NCI-H82 (cell line): ENCODE measurements at places on chromosomes 2 and 18.

- peak; percentile 60 for DNase-seq
Measured at GRCh38 chr2:240916571-240917008, 10.5 kb downstream of the CROCC2 start.

GRCh38 chr2:134008837-134009236, 245.0 kb upstream of the MGAT5 start:
- peak; percentile 60 for DNase-seq

DNA sequence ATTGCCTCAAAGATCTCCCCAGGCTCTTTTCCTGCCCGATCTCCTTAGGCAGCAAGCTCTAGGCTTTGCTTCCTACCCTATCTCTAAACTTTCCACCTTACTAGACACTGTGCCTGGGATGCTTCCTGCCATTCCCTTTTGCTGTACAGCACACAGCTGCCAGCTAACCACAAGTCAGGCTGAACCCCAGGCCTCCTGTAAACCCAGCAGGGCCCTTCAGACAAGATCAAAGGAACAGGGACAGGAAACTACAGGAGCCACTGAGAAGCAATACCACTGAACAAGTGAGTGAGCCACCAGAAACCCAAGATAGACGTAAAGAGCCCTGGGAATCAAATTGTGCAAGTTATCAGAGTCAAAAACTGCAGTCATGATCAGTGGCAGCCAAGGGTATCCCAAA, 180.7 kb downstream of the SUCLG1 start:
- no peak for DNase-seq

DNA sequence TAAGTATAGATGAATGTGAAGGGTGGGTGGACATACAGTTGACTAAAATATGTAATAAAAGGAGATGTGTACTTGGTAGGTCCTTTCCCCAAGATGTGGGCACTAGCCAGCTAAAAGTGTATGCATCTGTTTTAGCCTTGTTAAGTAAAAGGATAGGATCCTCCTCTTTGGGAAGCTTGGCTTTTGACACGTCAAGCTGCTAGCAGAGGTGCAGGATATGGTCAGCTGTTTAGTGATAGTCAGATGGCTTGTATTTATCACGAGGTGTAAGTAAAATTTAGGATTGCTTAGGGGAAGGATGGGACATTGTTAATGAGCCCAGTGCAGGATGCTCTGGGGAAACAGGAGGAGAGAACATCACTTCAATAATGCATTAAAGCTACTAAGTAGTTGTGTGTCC, 1.5 kb downstream of the MFSD6 start:
- DNase-seq: peak; percentile 24

DNA sequence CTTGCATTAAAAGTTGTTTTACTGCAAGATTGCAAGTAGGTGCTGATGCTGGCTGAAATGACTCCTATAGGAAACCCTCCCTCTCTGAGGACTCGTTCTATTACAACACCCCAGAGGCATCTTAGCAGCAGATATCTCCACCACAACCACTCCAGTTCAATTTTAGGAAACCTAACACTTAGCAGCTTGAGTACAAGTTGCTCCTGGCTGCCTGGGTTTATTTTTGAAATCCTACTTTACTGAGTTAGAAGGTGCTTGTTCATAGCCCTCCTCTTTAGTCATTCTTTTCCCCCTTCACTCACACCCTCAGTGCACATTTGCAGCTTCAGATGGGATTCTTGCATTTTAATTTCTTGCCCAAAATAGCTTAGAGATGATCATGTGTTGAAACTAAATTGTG, 111.5 kb downstream of the MTCL1 start:
- DNase-seq: no peak

- DNase-seq: no peak
Measured at GRCh38 chr18:60624207-60624606, 251.6 kb upstream of the MC4R start.
